ENCODE measurements at places on chromosomes 2 and 18.

DNA sequence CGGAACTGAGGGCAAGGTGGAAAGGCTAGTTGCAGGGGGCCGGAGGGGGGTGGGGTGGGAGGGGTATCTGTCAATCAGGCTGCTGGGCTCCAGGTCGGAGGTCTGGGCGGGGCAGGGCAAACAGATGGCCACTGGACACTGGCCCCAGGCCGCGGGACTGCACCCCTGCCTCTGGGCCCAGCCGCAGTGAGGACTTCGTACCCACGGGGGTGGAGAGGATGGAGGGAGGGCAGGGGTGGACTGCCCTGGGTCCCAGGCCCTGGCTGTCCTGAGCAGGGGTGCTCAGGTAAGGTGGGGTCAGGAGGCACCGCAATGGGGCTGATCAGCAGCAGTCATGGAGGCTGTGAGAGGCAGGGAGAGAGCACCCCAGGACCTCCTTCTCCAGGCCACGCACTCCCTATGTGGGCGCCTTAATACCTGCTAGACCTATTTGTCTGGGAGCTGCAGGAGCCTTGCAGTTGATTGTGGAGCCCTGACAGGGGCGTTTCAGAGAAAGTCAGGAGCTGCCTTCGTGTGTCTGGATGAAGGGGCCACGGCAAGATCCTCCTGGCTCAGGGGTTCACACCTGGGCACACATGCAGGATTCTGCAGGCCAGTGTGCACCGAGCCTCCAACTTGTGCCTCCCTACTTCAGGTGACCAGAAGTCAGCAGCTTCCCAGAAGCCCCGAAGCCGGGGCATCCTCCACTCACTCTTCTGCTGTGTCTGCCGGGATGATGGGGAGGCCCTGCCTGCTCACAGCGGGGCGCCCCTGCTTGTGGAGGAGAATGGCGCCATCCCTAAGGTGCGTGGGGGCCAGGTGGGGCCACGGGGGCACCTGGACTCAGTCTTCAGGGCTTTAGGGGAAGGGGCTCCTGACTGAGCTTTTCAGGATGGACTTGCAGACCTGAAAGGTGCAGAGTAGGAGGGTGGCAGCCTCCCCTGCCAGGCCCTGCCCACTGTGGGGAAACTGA lies 1.5 kb downstream of the CTDSP1 start:
- DNase-seq, result no peak

DNA sequence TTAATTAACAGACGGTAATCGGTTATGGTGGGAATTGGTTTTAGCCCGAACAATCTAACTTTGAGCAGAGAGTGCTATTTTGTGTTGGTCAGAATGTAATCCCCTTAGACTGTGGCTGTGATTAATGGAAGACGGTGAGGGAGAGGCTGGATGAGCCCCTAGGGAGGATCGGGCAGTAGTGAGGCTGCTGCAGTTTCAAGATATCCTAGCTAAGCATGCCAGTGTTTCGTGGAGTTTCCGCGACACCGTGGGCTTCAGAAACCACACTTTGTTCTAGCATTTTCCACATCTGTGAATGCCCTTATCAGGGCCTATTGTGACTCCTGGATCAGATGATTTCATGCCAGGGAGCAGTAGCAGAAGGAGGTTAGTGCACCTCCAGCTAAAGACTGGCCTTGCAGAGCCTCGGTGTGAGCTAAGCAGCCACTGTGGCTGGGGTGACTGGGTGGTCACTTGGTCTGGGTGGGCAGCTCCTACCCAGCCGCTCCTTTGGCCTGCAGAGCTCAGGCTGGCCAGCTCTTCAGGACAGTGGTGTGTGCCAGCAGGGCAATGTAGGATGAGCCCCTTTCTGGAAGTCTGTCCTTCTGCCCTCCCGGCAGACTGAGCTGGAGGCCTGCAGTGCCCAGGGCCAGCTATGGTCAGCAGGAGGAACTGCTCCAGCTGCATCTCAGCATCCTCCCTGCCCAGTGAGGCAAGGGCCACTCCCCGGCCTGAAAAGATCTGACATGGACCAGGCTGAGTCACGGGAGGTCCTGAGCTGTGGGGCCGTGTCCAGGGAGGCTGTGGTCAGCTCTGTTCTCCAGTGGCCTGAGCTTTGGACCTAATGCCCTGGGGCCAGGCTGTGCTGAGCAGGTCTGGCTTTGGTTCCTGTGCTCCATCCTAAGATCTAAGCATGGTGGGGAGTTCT lies 142.6 kb upstream of the GPC1 start:
- DNase-seq, result no peak

GRCh38 chr2:70412294-70413070 lies 110.6 kb upstream of the FAM136A start:
- no peak for DNase-seq

DNA sequence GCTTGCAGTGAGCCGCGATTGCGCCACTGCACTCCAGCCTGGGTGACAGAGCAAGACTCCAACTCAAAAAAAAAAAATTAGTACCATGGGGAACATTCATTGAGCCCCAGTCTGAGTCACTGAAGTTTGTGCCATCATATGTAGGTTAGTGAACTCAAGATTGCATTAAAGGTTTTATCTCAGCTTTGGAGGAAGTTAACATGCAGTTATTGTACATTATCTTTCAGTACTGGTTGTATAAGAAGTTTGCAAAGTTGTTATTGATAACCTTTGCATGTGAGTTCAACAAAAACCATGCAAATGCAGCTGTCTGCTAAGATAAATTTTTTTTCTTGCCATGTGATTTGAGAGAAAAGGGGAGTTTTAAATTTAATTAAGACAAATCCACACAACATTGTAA lies 95.7 kb downstream of the MEIS1 start:
- no peak for DNase-seq

GRCh38 chr2:184906709-184907108 lies 308.4 kb downstream of the ZNF804A start:
- no peak for DNase-seq

DNA sequence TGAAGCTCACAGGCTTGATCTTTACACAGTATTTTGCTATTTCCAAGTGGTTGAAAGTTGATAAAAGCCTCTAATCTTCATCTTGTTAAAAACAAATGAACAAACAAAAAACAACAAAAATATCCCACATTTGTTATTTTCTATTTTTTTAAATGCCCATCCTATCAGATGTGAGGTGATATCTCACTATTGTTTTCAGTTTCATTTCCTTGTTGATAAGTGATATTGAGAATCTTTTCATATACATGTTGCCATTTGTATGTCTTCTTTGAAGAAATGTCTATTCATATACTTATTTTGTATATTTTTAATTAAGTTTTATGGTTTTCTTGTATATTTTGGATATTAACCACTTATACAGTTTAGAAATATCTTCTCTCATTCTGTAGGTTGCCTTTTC lies 175.8 kb downstream of the CALCRL start:
- no peak for DNase-seq

DNA sequence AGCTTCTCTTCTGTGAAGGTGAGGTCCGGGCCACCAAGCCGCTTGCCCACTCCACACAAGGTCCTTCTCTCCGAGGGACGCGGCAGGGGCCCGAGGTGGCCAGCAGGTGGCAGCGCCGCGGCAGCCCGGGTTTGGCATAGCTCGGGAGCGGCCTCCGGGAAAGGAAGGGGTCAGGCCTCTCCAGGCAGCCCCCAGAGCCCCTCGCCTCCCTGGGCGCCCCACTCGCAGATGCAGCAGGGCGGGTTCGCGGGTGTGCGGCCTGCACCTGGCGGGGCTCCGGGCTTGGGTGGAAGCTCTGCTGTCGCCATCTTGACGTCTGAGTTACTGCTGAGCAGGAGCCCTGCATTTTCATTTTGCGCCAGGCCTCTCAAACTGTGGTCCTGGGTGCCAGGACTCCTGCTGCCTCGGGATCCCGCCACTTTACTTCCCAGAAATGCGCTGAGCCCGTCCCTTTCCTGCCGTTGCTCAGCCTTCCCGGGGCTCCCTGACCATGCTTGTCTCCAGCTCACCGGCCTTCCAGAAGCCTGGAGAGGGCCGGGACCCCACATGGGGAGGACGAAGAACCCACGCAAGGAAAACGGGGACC lies 18.6 kb upstream of the NCL start:
- DNase-seq, result peak; percentile 46
